Activated T-cell treated with anti-CD3 and anti-CD28 coated beads, Interleukin-2, amount 50 U/mL, for 72 hours (primary cell): ENCODE measurements at places on chromosomes 6 and 20.

DNA sequence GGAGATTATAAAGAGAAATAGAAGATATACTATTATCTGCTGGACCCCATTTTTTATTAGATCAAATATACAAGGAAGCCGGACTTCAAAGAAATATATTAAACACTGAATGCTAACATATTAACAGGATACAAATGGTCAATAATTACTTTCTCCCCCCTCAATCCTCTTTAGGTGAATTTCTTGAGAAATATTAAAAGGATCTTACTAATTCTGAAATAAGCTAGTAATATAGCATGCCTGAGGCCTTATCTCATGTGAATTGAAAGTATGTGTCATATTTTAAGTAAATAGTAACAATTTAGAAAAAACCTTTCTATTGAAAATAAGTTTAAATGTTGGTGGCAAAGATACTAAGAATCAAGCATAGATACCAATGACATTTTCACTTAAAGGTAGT, 954.7 kb upstream of the MAN1A1 start:
- no peak overlapping the region for H3K27ac ChIP-seq
- H3K36me3 ChIP-seq, result no peaks in the 10 kb centered on the region
- no peak overlapping the region for H3K4me3 ChIP-seq

DNA sequence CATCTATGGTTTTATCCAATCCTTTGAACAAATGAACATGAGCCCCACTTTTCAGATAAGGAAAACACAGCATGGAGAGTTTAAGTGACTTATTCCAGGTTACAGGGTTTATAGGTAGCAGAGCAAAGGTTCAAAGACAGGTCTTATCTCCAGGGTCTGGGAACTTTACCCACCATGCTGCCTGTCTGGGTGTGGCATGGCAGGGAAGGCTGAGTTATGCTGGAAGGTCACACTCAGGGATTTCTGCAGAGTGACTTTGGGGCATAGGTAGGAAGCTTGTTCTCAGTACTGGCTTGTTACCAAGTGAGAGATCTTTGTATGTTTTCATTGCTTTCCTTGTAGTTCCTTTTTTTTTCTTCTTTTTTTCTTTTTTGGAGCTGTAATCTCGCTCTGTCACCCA, 1.8 kb downstream of the ZNF831 start:
- H3K27ac ChIP-seq, result peak overlapping the region; percentile 94
- H3K36me3 ChIP-seq, result peaks cover 14% of the 10 kb centered on the region
- no peak for DNase-seq
- H3K27me3 ChIP-seq, result no peaks in the 10 kb centered on the region
- H3K4me1 ChIP-seq, result peaks cover 94% of the 10 kb centered on the region
- H3K4me3 ChIP-seq, result peak overlapping the region; percentile 87

GRCh38 chr20:49104365-49104648, 58.2 kb downstream of the CSE1L start:
- H3K4me1 ChIP-seq, result peaks cover 11% of the 10 kb centered on the region
- no peak for DNase-seq
- no peak overlapping the region for H3K27ac ChIP-seq
- peaks cover 23% of the 10 kb centered on the region for H3K36me3 ChIP-seq
- H3K27me3 ChIP-seq, result no peaks in the 10 kb centered on the region
- H3K4me3 ChIP-seq, result no peak overlapping the region

DNA sequence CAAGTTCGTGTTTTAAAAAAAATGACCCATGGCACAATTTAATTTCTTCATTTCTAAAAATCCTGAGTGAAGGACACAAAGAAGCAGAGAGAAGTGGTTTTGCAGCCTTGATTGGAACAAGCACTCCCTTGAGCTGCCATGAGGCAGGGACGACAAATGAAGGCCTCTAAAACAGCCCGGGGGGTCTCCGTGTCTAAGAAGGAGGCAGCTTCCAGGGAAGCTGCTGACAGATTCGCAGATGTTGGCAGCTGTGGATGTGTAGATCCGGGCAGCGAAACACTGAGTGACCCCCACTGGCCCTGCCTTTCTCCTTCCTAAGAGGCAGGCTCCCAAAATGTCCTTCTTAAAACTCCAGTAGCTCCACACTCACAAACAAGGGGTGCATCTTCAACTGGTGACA, 9.6 kb upstream of the LBP start:
- no peak overlapping the region for H3K4me3 ChIP-seq
- H3K27me3 ChIP-seq, result peaks cover 26% of the 10 kb centered on the region
- peaks cover 5% of the 10 kb centered on the region for H3K36me3 ChIP-seq
- H3K27ac ChIP-seq, result no peak overlapping the region

DNA sequence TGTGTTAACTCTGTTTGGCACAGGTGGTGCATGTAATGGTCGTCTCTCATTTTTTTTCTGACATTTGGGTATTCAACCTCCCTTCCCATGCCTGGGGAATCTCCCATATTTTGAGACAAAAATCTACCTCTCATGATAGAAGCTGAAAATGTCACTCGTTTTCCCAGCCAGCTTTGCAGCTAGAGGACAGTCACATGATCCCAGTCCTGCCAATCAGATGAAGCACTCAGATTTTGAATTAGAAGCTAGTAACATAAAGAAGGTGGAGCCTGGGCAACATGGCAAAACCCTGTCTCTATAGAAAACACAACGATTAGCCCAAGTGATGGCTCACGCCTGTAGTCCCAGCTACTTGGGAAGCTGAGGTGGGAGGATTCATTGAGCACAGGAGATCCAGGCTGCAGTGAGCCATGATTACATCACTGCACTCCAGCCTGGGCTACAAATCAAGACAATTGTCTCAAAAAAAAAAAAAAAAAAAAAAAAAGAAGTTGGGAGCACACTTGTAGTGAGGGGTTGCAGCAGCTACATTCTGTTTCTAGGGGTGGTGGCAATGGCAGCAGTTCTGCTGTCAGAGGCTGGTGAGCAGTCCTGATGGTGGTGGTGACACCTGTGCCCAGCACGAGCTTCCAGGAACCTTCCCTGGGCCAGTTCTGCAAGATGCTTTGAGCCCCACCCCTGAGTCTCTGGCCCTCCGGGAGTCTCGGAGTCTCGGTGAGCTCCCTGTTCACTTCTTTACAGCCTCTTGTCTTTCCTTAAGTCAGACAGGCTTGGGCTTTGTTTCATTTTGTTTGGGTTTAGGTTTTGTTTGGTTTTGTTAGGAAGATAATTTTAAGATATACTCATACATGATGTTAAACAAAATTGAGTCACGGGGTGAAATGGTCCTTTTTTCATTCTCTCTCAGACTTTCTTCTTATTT, 94.1 kb upstream of the KCNG1 start:
- H3K4me3 ChIP-seq, result no peak overlapping the region
- DNase-seq, result no peak
- H3K27me3 ChIP-seq, result peaks cover 31% of the 10 kb centered on the region
- H3K36me3 ChIP-seq, result no peaks in the 10 kb centered on the region
- H3K27ac ChIP-seq, result no peak overlapping the region
- peaks cover 2% of the 10 kb centered on the region for H3K4me1 ChIP-seq

DNA sequence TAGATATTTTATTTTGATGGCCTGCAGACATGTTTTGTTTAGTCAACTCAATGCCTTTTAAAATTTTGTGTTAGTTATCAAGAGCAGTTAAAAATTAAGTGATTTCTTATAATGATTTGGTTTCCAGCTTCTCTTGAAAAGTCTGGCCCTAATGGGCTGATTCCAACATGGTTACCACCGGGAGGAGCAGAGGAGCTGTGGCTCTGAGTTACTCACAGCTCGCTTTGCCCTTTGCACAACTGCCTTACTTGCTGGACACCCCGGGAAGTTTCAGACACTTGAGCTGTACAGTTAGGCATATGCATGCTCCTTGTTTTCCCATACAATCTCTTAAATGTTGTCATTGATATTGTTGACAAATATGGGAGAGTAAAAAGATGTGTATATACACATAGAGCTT, 173.1 kb upstream of the MMS22L start:
- no peaks in the 10 kb centered on the region for H3K27me3 ChIP-seq
- H3K4me3 ChIP-seq, result no peak overlapping the region
- no peaks in the 10 kb centered on the region for H3K4me1 ChIP-seq
- DNase-seq, result no peak

- no peak overlapping the region for H3K4me3 ChIP-seq
- peaks cover 14% of the 10 kb centered on the region for H3K27me3 ChIP-seq
- peaks cover 10% of the 10 kb centered on the region for H3K4me1 ChIP-seq
- H3K27ac ChIP-seq, result no peak overlapping the region
These were observed 60.6 kb upstream of the RREB1 start for GRCh38 chr6:7047128-7047527.

DNA sequence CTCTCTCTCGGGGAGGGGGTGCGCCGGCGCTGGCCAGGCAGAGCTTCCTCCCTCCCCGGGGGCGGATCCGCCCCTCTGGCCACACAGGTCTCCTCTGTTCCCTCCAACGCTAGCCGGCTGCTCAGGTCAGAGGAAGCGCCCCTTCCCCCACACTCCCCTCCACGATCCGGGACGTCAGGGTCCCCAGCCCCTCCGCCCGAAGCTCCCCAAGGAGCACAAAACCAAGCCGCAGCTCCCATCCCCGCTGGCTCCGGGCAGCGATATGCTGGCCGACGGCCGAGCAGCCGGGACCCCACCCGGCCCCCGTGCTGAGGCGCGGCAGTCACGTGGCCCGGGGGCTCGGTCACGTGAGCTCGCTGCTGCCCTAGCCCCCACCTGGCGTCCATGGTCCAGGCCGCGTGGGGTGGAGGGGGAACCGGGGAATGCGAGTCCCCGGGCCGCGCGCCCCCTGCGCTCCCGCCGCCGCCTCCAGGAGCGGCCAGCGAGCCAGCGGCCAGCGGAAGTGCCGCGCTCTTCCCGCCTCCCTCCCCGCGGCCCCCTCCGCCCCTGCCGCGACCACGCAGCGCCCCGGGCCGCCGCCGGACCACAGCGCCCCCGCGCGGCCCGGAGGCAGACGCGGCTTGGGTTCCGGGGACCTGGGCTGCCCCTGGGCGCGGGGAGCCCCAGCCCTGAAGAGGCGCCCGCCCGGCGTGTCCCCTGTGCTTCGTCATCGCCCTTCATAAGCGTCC, at the start of gene SLC35B2:
SLC35B2 (minus strand) TSS at position 504 of the 728 bp plus-strand sequence; CDS start at position 386, 118 bp downstream.
- H3K4me3 ChIP-seq, result peak within 1 kb of the TSS; percentile 97
- peak within 1 kb of the TSS; percentile 93 for H3K27ac ChIP-seq
- H3K36me3 ChIP-seq, result peaks cover 21% of the 10 kb centered on the region
- H3K27me3 ChIP-seq, result no peaks in the 10 kb centered on the region
- DNase-seq, result peak; percentile 86

DNA sequence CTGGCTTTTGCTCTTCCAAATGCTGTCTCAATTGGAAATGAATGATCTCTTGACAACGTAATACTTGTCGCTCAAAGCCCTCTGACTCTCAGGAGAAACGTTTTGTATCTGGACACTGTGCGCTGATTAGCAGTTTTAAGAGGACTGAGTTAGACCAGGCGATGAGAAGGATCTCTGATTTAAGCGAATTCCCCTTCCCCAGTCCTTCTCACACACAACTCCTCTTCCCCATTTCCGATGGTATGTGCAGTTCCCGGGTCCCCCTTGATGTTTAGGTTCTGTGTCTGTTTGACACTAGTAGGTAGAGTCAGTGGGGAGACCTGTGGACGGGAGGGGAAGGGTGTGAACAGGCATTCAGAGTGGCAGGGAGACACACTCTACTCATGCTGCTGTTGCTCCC, 2.5 kb downstream of the ZDHHC14 start:
- H3K27ac ChIP-seq, result no peak overlapping the region
- peaks cover 12% of the 10 kb centered on the region for H3K27me3 ChIP-seq
- no peak for DNase-seq
- H3K4me3 ChIP-seq, result peak overlapping the region; percentile 87

DNA sequence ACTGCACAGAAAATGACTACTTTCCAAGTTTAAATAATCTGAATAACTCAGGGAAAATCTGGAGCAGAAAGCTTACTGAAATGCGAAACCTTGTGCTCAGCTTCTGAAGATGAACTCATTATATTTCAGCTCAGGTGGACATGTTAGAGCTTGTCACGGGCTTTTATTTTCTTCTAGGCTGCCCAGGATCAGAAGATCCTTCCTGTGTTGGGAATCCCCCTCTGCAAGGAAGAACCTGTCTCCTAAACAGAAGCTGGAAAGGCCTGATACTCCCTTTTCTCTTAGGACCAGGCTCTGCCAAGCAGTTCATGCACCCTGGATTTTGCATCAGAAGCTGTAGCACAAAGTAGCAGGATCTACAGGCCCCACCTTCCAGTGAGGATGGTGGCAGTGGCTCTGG, 5.1 kb upstream of the SLC2A12 start:
- no peak overlapping the region for H3K27ac ChIP-seq
- H3K4me3 ChIP-seq, result no peak overlapping the region
- H3K27me3 ChIP-seq, result peaks cover 9% of the 10 kb centered on the region
- peaks cover 4% of the 10 kb centered on the region for H3K4me1 ChIP-seq
- DNase-seq, result no peak
- H3K36me3 ChIP-seq, result no peaks in the 10 kb centered on the region

DNA sequence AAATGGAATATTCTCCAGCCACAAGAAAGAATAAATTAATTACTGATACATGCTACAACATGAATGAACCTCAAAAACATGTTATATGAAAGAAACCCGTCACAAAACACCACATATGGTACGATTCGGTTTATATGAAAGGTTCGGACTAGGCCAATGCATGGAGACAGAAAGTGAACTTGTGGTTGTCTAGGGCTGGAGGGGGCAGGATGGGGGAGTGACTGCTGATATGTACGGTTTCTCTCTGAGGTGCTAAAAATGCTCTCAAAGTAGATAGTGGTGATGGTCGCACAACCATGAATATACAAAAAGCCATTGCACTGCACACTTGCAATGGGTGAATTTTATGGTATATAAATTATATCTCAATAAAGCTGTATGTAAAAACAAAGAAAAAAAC, 18.3 kb downstream of the AGPAT4 start:
- no peak overlapping the region for H3K27ac ChIP-seq
- DNase-seq, result no peak

DNA sequence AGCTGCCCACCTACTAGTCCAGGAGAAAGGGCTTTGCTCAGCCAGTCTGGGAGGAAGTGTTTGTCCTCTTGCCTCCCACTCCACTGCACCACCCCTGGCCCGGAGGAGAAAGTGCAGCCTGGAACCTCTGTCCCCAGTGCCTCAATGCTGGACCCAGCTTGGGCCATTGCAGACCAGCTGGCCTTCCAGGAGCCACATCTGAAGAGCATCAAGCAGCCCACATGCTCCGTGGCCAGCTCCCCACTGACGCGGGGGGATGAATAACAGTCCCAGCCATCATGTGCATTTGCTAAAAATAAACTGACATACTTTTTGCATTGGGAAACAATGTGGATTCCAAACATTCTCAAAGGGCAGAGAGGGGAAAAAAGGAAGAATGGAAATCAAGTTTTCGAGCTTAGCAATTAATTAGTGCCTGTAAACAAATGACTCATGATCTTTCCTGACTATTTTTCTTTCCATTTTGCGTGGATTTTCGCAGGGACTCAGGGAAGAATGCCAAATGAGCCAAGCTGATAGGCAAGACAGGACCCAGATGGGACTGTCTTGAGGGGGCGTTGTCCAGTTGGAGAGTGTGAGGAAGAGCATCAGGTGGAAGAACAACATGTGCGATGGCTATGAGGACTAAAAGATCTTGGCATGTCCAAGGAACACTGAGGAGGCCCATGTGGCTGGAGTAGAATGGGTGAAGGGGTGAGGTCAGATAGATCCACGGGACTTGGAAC, 34.1 kb downstream of the CEBPB start:
- H3K4me3 ChIP-seq, result no peak overlapping the region
- peaks cover 24% of the 10 kb centered on the region for H3K4me1 ChIP-seq
- H3K27ac ChIP-seq, result no peak overlapping the region
- H3K36me3 ChIP-seq, result peaks cover 3% of the 10 kb centered on the region
